ENCODE measurements at places on chromosomes 1 and 21.

GRCh38 chr1:54809496-54810074 is 8.5 kb upstream of the TTC22 start:
- DNase-seq = no peak

DNA sequence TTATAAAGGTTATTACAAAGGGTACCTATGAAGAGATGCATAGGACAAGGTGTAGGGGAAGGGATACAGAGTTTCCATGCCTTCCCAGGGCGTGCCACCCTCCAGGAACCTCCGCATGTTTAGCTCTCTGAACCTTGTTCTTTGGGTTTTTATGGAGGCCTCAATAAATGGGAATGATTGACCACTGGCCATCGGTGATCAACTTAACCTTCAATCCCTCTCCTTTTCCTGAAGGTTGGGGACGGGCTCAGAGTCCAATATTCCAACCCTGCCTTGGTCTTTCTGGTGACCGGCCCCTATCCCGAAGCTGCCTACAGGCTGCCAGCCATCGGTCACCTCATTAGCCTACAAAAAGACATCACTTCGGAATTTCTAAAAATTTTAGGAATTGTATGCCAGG is 11.7 kb downstream of the CD244 start:
- DNase-seq = no peak

- no peak for DNase-seq
These were observed 34.7 kb upstream of the EXOSC10 start for GRCh38 chr1:11134251-11134897.

DNA sequence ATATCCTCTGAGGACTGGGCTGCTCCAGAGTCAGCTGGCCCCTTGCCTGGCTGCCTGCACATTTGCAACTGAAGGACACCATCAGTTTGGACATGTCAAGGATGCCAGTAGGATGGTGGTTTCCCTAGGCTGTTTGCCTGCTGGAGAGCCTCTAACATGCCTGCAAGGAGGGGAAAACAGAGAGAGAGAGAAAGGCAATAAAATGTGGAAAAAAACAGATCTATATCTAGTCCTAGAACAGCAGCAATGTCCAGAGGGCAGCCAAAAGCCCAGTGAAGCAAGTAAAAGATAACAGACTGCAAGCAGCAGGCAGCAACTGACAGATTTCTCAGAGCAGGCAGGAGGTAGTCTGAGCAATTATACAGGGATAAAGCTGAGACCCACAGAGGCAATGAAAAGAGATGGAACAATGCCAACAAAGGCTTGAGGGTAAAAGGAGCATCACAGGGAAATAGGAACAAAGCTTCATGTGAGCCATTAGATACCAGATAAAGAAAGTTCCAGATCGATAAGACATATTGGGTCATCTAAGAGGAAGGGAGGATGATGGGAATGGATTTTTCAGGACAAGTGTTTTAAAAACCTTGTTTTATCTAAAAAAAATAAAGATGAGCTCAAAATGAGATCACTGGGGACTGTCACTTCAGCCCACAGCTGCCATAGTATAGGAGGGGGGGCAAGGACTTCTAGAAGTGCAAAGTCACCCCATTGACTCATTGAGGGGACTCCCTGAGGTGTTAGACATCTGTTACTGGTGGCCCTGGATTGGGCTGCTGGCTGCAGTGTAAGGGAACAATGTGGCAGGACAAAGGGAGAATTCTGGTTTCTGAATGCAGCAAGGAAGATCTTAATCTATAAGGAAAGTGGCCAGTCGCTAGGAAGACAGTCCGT is 38.6 kb upstream of the GADD45A start:
- peak; percentile 61 for DNase-seq

DNA sequence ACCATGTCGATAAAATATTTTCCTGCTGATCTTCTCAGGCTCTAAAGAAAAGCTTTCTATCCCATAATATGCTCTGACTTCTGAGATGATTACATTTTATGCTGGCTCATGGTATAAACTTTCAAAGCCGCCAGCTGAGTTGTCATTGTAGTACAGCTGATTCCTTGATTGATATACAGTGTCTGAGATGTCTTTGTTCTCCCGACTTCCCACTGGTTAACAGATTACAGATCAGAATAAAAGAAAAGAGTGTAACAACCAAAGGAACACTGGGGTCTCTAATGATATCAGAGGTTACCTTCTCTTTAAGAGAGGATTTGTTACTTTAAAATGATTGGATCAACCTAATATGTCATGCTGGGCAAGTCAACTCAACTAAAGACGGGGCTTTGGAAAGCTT is 485.4 kb upstream of the LRRC7 start:
- no peak for DNase-seq

- DNase-seq = peak; percentile 23
These were observed 75.8 kb downstream of the PGBD5 start for GRCh38 chr1:230350208-230350921.

GRCh38 chr21:29224006-29224405 is 74.7 kb upstream of the BACH1 start:
- no peak for DNase-seq

- no peak for DNase-seq
These were observed 24.2 kb upstream of the CTTNBP2NL start for GRCh38 chr1:112371775-112372174.

DNA sequence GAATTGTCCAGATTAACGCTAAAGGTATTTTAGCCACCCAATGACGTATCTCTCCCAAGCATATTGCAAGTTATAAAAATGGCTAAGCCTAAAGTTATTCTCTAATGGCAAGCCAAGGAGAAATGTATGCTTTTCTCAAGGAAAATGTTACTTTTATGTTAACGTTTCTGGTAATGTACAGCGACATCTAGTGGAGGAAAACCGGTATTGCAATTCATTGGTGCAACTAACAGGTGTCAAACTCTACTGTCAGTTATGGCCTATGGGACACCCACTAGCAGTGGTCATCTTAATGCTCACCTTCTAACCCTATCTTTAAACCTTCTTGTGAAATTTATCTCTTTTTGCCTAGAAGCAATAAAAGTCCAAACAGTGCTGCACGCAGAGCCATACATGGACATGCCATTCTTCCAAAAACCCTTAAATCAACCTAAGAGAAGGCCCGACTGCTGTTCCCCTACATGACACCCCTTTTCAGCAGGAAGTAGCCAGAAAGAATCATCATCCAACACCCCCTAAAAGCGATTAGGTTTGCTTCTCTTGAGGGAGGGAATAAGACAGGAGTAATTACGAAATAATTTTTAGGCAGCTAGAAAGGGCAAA is 68.7 kb upstream of the LRIF1 start:
- DNase-seq = peak; percentile 13

DNA sequence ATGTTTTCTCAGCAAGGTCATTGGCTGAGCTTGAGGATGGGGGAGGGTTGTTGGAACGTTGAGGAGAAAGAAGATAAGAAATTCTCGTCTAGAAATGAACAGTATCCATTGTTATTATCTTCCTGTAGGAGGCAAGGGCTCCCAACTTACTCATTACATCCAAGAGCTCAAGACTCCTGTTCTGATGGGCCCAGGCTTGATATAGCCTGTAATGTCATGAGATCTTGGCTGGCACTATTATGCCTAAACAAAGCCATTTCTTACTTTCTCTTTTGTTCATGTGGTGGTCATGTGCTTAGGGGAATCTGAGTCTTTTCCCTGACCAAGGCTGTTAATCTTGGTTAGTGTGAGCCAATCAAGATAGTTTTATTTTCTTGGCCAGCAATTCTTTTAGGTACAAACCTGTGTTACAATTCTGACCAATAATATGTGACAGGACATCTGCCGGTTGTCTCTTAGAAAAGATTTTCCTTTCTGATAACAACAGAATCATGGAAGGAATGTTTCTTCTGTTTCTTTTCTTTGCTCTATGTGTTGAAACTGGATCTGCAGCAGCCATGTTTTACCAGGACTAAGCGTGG is 15.2 kb upstream of the IGSF3 start:
- no peak for DNase-seq
